ENCODE measurements at places on chromosomes 7 and 10. TPM values are rescaled to one million over a fixed set of nuclear protein-coding genes. Genes with fewer than 3 reads are reported as not detected.

Gene NUTM2D
- 1.7 TPM for polyA plus RNA-seq

Gene PRXL2A
- 34.8 TPM for polyA plus RNA-seq

Gene HSPA14
- 17.2 TPM for polyA plus RNA-seq

Gene NPFFR1
- polyA plus RNA-seq = 0.01 TPM

Gene OGDHL
- 0.53 TPM for polyA plus RNA-seq

Gene APBB1IP
- polyA plus RNA-seq = not detected

Gene PDE1C
- polyA plus RNA-seq = 8.0 TPM

Gene NPTX2
- 0.01 TPM for polyA plus RNA-seq

Gene SLIT1
- not detected for polyA plus RNA-seq

Gene SEC61G
- 285 TPM for polyA plus RNA-seq

Gene GRB10
- 3.3 TPM for polyA plus RNA-seq

Gene CFAP43
- 0.17 TPM for polyA plus RNA-seq

Gene PRPS1L1
- not detected for polyA plus RNA-seq

Gene ANLN
- polyA plus RNA-seq = 103 TPM

Gene SEMA4G
- 2.3 TPM for polyA plus RNA-seq

Gene CALML3
- polyA plus RNA-seq = 42.3 TPM

Gene ZFYVE27
- 14.3 TPM for polyA plus RNA-seq

Gene ANAPC16
- 53.8 TPM for polyA plus RNA-seq

Gene MCMBP
- 60.4 TPM for polyA plus RNA-seq

Gene SPDYE2B
- not detected for polyA plus RNA-seq
